ENCODE measurements at places on chromosomes 11 and 22.
A peak's percentile ranks its signal among the peaks of the same experiment; 100 is the strongest.

DNA sequence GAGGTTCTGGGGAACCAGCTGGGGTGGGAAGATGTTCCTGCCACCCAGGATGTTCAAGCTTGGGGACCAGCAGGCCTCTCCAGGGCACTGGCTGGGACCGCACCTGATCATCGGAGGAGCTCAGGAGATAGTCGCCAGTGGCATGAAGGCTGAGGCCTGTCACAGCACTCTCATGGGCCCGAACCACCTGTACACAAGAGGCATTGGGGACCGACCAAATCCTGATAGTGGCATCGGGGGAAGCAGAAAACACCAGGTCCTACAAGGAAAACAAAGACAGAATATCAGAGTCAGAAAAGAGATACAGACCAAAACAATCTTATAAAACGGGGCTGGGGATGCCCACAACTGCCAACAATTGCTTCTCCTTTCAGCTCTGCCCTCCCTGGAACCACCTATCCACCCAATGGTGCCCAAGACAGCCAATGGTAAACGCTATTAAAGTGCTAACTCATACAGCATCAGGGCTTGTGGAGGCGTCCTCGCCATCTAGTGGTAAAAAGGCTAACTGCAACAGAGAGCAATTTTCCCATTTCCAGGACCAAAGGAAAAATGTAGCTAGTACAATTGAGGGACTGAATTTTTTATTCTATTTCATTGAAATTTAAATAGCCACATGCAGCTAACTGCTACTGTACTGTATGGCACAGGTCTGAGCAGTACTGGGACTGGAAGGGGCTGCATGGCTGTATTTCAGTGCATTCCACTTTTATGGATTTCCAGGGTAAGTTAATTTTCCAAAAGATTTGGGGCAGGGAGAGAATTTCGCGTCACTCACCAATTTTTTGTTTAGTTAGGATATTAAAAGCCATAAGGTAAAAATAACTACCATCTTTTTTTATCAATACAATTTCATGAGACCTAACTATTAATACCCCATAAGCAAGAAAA is 7.1 kb downstream of the PRPF19 start:
- peak; percentile 68 for DNase-seq

DNA sequence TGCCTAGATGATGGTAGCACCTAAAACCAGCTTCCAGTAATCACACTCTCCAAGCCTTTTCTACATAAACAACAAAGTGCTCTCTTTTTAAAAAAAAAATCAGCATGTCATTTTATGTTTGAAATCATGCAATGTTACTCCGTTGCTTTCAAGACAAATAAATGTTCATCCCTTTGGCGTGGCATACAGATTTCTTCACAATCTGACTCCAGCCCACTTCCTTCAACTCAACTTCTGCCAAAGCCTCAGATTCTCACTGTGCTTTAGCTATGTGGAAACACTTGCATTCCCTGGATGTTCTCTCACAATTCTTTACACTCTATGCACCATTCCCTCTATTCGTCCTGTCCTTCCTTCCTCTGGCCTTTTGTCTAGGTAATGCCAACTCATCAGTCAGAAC is 206.3 kb upstream of the BLID start:
- no peak for DNase-seq

- DNase-seq, result no peak
These were observed 1494.6 kb downstream of the TBC1D22A start for GRCh38 chr22:48256776-48257684.

DNA sequence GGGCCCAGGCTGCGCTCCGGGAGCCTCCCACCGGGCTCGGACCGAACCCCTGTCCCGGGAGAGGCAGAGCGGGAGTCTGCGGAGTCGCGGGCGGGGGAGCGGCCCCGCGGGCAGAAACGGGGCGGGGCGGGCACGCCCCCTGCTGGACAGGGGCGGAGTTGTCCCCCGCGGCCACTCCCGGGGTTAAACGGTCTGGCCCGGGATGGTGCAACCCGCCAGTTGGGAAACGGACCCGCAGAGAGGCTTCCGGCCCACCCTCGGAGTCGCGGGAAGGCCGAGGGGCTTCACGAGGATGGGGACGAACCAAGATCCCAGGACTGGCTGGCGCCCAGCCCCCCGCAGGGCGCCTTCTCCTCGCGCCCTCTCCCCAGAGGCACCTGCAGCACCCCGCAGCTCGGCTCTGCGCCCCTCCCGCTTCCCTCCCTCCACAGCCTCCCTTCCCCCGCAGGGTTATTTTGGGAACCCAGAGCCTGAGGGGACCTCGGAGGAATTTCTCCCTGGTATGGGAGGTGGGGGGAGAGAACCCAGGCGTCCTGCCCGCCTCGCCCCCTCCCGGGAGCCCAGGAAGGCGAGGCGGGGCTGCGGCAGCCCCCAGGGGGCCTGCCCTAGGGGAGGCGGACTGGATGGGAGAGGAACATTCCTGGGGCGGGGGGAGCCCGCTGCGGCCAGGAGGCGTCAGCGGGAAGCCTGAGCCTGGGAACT is 902 bp downstream of the RASGRP2 start:
- DNase-seq, result no peak

- no peak for DNase-seq
These were observed 14.6 kb downstream of the MACROD1 start for GRCh38 chr11:64151337-64151736.

GRCh38 chr11:44199298-44199697 is 103.8 kb downstream of the EXT2 start:
- DNase-seq, result no peak

DNA sequence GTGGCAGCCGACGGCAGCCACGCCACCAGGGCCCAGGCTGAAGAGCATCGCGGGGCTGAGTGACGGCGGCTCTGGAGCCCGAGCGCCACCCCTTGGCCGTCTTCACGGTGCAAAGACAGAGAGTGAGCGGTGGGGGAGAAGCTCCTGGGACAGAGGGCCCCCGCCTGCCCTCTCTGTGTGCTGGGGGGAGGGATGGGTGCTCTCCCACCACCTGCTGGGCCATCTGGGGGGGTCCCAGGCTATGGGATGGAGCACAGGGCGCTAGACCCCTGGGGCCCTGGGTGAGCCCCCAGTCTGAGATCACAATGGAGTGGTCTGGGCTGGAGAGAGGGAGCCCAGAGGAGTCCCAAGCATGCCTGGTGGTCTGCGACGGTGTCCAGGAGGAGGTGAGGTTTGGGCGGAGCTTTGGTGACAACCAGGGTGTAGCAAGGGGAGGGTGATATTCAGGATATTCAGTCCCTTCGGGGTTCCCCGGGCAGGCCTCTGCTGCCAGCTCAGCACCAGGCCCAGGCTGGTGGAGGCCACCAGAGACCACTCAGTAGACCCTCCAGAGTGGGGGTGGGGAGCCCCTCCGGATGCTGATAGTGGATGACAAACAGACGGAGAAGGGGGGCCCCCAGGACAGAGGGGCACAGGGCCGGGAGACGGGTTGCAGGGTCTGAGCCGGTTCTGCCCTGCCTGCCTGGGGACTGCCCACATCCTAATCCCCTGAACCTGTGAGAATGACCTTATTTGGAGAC is 78.1 kb upstream of the PRR5 start:
- DNase-seq, result no peak

DNA sequence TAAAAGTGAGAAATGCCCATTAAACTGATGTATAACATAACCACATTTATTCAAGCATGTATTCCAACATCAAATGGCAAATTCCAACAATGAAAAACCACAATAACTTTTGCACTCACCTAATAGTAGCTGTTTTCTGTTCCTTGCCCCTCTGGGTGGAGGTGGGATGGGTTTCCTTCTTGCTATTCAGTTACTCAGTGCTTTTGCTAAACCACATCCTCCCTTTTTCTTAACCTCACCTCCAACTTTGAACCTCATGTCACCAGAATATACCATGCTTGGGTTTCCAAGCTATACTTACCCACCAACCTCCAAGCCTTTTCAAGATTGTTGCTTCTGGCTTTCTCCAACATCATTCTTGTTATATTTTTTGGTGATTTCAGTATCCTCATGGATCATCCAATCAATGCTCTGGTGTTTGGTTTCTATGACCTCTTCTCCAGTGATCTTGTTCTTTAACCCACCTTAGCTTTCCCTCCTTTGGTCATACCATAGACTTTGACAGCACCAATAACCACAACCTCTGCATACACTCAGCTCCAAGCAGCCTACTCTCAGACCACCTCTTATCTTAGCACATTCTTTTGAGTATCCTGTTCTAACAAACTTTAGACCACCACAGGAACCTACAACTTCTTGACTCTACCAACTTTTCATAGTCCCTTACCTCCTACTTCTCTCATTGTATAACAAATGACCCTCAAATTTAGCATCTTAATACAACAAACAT is 3.2 kb upstream of the CCDC15 start:
- no peak for DNase-seq

DNA sequence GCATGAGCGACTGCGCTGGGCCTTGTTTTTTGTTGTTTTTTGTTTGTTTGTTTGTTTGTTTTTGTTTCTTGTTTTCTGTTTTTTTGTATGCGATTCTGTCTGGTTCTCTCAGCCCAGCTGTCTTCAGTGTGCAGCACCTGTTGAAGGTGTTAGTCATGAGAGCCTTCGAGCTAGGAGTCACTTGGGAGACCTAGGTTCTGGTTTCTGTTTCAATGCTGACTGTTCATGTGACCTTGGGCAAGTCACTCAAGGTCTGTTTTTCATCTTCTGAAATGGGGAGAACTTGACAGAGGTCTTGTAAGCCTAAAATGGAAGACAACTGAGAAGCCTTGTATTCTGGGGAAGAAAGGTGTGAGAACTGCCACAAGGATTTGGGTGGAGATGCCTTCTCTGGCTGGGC is 1.8 kb downstream of the DCPS start:
- no peak for DNase-seq

DNA sequence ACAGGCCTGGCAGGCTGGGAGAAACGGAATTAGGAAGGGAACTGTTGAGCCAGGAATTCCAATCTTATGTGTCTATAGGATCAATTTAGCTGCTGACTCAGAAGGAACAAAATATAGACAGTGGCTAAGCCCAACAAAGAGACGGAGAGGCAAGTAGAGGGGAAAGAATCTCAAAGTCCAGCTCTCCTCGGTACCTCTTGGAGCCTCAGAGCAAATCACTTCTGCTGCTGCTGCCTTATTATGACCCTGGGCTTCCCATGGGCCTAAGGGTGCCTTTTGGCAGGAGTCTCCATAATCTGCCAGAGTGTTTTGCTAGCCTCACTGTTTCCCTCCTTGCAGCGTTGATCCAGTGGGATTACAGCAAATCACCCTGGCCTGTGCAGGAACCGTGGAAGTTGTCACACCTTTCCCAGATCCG is 31.7 kb downstream of the PAX6 start:
- no peak for DNase-seq

DNA sequence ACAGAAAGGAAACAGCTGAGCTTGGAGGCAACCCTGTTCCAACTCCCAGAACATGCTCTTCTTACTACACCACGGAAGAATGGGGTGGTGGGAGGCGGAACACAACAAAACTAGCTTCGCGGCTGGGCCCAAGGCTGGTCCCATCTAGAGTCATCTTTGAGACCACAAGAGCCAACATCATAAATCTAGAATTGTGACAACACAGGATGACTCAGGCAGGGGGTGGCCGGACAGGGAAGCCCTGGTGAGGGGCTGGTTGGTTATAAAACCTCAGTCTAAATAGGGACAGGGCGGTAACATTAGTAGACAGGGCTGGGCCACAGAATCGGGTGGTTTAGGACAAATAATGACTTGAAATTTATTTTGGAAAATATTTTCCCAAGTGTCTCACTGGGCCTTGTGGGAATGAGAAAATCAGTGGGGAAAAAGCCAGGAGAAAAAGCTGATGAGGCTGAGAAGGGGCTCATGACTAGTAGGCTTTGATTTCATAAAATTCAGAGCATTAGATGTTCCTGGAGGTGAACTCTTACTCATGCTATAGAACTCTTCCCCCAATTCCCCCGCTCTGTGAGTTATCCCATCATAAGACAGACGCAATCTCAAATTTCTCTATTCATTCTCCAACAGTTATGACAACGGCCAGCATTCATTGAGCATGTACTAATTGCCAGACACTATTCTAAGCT is 151.8 kb upstream of the TIMP3 start:
- DNase-seq, result no peak

GRCh38 chr11:125772834-125773505 is 5.7 kb downstream of the PATE2 start:
- no peak for DNase-seq

DNA sequence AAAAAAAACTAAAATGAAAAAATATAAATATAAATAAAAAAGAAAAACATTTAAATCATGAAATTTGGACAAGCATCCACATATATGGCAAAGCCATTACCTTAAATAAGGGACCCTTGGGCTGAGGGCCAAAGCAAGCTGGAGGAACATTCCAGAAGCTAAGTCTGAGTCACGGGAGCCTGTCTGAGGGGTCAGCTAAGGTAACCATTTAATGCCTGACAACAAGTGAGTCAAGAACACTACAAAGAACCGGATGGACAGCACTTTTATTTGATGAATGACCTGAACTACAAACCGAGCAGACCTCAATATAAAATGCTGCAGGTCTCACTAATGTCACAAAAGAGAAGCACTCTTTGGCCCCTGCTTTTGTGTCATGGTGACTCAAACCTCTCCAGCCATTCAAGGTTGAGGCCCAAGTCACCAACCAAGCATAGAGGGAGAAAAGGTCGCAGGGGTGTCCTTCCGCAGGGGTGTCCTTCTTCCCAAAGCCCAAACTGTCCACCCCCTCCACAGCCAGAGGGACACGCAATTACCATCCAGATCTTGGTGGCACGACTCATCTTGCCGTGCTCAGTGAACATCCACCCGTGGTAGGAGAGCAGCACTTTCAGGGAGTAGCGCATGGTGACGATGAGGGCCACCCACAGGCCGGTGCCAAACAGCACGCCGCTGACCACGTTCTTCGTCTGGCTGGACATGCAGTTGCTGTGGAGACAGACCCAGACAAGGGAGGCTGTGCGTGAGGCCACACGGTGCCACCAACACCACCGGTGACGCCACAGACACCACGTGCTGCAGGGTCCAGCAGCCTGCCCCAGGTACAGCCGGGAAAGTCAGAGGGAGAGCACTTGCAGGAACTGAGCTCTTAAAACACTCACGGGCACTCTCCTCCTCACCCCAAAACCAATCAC is 34.5 kb downstream of the CPT1A start:
- DNase-seq, result no peak

DNA sequence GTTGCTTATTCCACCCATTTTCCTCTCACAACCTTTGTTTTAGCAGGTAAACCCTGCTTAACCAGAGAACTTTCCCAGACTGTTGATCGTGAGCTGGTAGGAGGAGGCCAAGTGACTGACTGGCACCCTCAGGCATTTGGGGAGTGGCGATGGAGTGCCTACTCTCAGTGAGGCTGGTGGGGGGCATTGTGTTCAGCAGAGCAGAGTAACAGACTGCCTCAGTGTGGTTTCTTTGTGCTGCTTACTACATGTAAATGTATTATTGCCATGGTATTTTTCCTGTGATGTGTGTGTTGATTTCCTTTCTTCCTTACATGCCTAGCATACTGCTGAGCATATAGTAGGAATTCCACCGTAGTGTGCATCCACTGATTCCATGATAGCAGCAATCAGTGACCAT is 2.6 kb downstream of the MARK2 start:
- DNase-seq, result peak; percentile 57

GRCh38 chr11:30741039-30741550 is 154.9 kb upstream of the MPPED2 start:
- no peak for DNase-seq

DNA sequence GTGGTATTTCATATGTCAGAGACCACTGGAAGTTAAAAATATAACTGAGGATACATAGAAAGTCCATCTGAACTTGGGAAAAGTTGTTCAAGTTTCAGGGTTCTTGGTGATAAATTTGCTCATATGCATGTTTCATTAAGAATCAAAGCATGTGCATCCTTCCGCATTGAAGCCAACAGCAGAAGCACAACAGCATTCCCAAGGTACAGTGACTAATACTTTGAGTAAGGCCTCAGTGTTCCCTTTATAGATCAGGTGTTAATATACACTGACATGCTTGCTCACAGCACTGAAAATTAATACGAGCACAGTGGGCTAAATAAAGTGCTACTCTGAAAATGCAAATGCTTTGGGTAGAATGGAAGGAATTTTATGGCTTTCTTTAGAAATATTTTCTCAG is 691.1 kb downstream of the METTL15 start:
- no peak for DNase-seq

Data from pons (tissue), 1 donor.